A172 (cell line): ENCODE measurements at places on chromosomes 4 and X. TPM values are rescaled to one million over a fixed set of nuclear protein-coding genes. Genes with fewer than 3 reads are reported as not detected.

TCEAL6 gene
- not detected in 2 replicates for total RNA-seq

MEPE gene
- not detected in 2 replicates for total RNA-seq

ARHGAP6 gene
- total RNA-seq, result 0.28 and 0.38 TPM in 2 replicates

CFP gene
- 0.05 and 0.43 TPM in 2 replicates for total RNA-seq

SERTM2 gene
- total RNA-seq, result not detected in 2 replicates

JAKMIP1 gene
- total RNA-seq, result 0.22 and 0.28 TPM in 2 replicates

SNX12 gene
- 69.0 and 101 TPM in 2 replicates for total RNA-seq

CYSLTR1 gene
- not detected in 2 replicates for total RNA-seq

MAGED2 gene
- 130 and 139 TPM in 2 replicates for total RNA-seq

PDGFRA gene
- 0.05 and 0.10 TPM in 2 replicates for total RNA-seq

HERC5 gene
- 13.1 and 14.5 TPM in 2 replicates for total RNA-seq

EOLA1 gene
- 17.4 and 25.7 TPM in 2 replicates for total RNA-seq

VEGFC gene
- total RNA-seq, result 39.3 and 42.8 TPM in 2 replicates

HS3ST1 gene
- not detected in 2 replicates for total RNA-seq

CT55 gene
- total RNA-seq, result 1.5 and 2.5 TPM in 2 replicates
